Stimulated activated CD8-positive, alpha-beta memory T cell treated with anti-CD3 and anti-CD28 coated beads, Interleukin-2, amount 100 ng/mL, for 1 hour (primary cell): ENCODE measurements at places on chromosomes 5 and 9.

DNA sequence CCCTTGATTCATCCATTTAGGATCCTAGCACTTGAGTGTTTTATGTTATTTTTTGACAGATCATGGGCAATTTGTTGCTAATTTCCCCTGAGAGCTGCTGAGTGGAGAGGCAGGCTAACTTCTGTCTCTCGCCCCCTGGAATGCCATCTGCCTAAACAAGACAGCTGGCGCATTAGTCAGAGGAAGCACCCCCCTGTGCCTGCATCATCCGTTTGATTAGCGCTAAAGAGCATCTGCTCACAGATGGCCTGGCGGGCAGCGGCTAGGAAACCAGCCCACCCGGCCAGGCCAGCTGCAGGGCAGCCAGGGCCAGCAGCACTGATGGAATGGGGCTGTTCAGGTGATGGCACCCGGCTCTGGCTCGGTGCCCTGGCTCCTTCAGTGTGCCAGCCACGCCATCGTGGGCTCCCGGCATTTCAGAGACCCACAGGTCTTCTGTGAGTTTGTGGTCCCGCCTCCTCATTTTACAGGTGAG is 22.9 kb upstream of the ASS1 start:
- DNase-seq = no peak

- no peak for DNase-seq
These were observed 32.9 kb downstream of the PTCD2 start for GRCh38 chr5:72353046-72353445.

DNA sequence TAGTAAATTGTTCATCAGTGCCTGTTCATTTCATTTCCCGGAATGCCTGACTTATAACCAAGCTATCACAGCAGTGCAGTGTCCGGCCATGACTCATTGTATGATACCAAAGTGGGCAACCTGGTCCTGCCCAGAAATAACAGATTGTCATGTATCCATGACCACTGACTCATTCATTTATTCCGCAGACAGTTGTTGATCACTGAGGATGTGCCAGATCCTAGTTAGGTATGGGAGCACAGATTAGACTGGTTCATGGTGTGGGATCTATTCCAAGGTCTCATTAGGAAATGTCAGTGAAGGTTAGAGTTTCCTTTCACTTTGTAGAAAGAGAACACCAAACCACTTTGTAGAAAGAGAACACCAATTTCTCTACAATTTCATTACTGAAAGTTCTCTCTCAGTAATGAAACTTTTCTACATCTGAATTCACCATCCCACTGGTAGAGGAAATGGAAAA is 8.7 kb downstream of the NREP start:
- no peak for DNase-seq

- DNase-seq = no peak
These were observed 217.5 kb downstream of the DRD1 start for GRCh38 chr5:175226506-175226905.

GRCh38 chr5:177447611-177448243 is 1.1 kb downstream of the PRR7 start:
- no peak for DNase-seq

DNA sequence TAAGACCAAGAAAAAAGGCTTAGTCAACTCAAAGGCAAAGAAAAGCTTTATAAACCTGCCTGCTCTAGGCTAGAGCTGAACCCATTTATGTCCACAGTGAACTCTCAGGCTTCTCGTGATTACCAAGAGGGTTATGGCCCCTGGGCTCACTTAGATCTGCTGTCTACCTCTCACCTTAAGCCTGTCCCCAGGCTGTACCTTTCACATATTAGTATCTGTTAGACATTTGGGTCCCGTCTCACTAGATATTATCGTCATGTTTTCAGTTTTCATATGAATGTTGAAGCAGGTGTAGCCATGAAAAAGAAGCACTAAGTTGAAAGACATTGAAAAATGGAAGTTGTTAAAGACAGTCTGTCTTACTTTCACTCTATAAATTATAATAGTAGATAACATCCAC is 75.2 kb upstream of the COX7C start:
- no peak for DNase-seq

- DNase-seq = no peak
These were observed 38.5 kb upstream of the DEPDC1B start for GRCh38 chr5:60738461-60738860.

GRCh38 chr9:37550781-37551180 is 25.4 kb downstream of the FBXO10 start:
- no peak for DNase-seq

GRCh38 chr5:77117161-77117560 is 30.1 kb upstream of the ZBED3 start:
- DNase-seq = no peak
